ENCODE measurements at places on chromosomes 4 and X.
A peak's percentile ranks its signal among the peaks of the same experiment; 100 is the strongest.

- no peak for DNase-seq
Measured at GRCh38 chrX:70096052-70096451, 33.8 kb downstream of the OTUD6A start.

- no peak for DNase-seq
Measured at GRCh38 chrX:38206542-38206941, 14.1 kb downstream of the SRPX start.

- no peak for DNase-seq
Measured at GRCh38 chrX:65406532-65406931, 128.1 kb downstream of the LAS1L start.

DNA sequence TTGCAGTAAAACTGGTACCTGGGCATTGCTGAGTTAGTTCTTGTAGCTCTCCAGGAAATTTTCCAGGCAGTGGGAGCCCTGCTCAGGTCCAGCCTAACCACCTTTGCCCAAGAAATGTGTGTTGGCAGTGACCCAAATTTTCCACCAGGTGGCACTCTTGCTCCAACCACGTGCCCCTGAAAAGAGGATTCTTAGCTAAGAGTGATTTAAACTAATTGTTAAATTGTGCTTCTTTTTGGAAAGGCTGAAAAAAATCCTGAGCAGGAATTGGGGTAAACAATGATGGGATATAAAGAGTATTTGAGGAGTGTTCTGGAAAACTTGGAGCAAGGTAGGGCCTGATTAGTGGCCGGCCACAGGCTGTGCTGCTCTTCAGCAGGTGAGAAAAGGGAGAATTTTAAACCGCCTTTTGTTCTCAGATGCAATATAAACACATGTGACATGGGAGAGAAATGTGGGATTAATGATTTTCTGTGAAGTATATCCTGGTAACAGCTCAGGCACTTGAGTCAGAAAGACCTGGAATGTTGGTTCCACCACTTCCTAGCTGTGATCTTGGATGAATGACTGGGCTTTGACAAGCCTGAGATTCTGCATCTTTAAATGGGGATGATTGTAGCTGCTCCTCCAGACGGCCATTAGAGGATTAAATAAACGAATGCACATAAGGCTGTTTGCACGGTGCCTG lies 219.6 kb downstream of the PTTG2 start:
- peak; percentile 87 for DNase-seq

GRCh38 chr4:16807355-16807754 lies 91.1 kb downstream of the LDB2 start:
- no peak for DNase-seq

DNA sequence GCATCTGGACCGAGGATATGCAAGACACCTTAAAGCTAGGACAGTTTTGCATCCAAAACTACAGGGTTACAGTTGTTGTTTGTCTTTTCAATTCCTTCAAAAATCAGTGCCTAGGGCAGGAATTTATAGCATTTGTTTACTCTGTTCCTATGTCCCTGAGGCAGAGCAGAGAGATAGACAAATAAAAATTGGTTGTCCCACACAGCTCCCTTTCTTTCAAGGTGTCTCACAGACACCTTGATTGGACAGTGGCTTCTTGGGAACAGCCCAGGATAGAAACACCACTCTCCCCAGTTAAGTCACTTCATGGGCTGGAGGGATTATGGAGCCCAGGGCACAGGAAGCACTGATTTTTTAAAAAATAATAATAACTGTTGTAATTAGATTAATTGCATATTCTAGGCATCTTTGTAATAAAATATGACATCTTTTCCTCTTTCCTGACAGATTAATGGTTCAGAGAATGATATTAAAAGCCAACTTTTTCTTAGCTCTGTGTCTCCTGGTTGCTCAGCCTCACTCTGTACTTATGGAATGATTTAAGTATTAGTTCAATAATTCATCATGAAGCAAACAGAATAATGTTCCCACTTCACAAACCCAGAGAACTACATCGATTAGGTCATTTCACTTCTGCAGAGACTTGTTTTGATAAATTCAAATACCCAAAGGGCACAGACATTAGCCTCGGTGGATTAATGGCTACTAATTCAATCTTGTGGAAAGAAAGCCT lies 8.2 kb downstream of the MAGEB17 start:
- no peak for DNase-seq

GRCh38 chr4:160353548-160353947 lies 1250.7 kb downstream of the RAPGEF2 start:
- DNase-seq = no peak

- DNase-seq = no peak
Measured at GRCh38 chr4:19224820-19225219, 1026.9 kb upstream of the SLIT2 start.

- no peak for DNase-seq
Measured at GRCh38 chr4:127629371-127629770, 3.4 kb upstream of the INTU start.

GRCh38 chr4:53490161-53490956 lies 100.9 kb downstream of the LNX1 start:
- DNase-seq = no peak
